Muscle of leg (tissue), 16 donors: ENCODE measurements at places on chromosomes 16 and 17. TPM values are rescaled to one million over a fixed set of nuclear protein-coding genes. Genes with fewer than 3 reads are reported as not detected.

The CA4 gene
- 7.4 TPM for total RNA-seq

The RNF151 gene
- total RNA-seq: not detected

DNA sequence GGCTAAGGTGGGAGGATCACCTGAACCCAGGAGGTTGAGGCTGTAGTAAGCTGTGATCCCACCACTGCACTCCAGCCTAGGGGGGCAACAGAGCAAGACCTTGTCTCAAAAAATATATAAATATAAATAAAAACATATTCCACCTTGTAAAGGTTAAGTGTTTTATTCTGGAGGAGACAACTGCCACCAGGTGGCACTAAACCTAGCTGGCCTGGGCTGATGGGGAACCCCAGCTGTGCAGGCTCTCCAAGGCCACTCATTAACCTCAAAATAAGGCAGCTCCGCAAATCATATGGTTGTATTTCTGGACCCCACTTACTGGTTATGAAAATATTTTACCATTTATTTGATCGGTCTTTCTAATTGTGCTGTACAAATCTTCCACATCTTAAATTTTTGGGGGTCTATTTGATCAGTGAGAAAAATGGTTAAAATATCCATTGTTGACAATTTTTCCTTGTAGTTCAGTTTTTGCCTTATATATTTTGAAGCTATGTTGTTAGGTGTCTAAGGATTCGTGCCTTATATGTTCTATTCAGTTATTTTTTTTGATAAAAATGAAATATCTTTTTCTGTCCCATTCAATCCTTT is 8.5 kb upstream of the ICAM2 start:
- peak; percentile 66 for DNase-seq
- no peak overlapping the region for H3K27ac ChIP-seq
- H3K27me3 ChIP-seq: no peaks in the 10 kb centered on the region

DNA sequence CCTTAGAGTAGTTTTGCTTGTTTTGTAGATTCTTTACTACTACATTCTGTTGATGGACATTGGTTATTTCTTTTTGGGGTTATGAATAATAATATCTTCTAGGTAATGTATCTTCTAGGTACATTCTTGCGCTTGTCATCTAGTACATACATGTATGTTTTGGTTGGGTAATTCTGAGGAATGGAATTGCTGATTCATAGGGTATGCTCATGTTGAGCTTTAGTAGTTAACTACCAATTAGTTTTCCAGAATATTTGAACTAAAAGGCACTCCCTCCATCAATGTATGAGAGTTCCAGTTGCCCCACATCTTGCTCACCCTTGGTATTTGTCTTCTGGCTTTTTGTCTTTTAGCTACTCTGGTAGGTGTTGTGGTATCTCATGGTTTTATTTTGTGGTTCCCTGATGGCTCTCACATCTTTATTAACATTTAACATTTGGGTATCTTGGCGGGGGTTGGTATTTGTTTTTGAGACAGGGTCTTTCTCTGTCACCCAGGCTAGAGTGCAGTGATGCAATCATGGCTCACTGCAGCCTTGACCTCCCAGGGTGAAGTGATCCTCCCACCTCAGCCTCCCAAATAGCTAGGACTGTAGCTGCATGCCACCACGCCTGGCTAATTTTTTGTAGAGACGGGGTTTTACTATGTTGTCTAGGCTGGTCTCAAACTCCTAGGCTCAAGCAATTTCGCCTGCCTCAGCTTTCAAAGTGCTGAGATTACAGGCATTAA is 47.1 kb downstream of the SLC6A4 start:
- H3K4me1 ChIP-seq: no peaks in the 10 kb centered on the region
- DNase-seq: no peak
- H3K4me3 ChIP-seq: no peak overlapping the region
- peaks cover 13% of the 10 kb centered on the region for H3K36me3 ChIP-seq
- no peak overlapping the region for H3K27ac ChIP-seq

GRCh38 chr16:86027373-86028126 is 128.6 kb downstream of the IRF8 start:
- DNase-seq: no peak
- peaks cover 17% of the 10 kb centered on the region for H3K4me1 ChIP-seq
- H3K36me3 ChIP-seq: no peaks in the 10 kb centered on the region
- peaks cover 58% of the 10 kb centered on the region for H3K27me3 ChIP-seq
- no peak overlapping the region for H3K4me3 ChIP-seq

DNA sequence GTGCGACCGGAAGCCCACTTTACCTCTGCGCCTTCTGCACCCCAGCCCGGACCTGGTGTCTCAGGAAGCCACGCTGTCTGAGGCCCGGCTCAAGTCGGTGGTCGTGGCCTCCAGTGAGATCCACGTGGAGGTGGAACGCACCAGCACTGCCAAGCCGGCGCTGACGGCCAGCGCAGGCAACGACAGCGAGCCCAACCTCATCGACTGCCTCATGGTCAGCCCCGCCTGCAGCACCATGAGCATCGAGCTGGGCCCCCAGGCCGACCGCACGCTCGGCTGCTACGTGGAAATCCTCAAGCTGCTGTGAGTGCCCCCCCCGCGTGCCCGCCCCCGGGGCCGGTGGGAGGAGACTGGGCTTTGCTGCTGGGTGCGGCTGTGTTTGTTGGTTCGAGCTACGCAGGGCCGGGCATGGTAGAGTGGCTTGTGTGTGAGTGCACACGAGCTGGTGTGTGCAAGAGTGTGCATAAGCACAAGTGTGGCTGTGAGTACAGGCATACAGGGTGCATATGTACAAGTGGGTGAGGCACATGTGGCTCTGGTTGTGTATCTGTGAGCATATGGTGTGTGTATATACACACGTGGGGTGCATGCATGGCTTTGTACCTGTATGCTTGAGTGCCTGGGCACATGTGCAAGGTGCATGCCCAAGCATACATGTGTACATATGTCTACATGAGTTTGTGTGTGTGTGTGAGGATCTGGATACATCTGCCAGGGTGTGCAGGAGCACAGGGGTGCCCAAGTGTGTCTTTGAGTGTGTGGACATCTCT is 100.6 kb upstream of the PLCG2 start:
- H3K4me1 ChIP-seq: peaks cover 24% of the 10 kb centered on the region
- H3K27me3 ChIP-seq: no peaks in the 10 kb centered on the region

DNA sequence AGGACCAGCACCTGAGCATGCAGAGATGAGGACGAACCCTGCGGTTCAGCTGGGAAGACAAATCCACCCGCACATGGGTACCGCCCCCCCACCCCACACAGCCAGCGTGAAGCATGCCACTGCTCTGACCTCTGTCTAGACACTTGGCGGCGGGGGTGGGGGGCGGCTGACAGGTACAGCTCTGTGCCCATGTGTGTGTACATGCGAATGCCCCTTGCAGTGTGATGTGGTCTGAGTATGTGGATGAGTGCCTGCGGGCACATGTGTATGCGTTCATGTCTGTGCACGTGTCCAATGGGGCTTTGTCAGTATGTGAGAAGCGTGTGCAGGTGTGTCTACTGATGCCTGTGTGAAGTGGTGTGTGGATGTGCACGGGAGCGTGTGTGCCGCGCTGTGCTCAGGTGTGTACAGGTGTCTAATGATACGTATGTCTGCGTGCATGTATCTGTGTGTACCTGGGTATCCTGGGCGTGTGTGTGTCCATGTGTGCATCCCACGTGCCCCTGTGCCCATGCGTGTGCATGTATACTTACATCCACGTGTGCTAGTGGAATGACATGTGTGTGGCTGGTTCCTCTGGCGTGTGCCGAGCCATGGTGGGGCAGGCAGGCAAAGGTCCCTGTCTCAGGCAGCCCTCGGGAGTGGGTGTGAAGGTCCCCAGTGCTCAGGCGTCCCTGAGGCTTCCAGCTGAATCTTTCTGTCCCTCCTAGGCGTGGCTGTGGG is 636 bp upstream of the RAP1GAP2 start:
- no peak overlapping the region for H3K27ac ChIP-seq
- no peak for DNase-seq
- H3K4me3 ChIP-seq: no peak overlapping the region
- H3K4me1 ChIP-seq: no peaks in the 10 kb centered on the region

The VWA3A gene
- 0.09 TPM for total RNA-seq

The GCGR gene
- total RNA-seq: not detected

The CACNG1 gene
- total RNA-seq: 112 TPM

GRCh38 chr17:61218438-61218837 is 181.2 kb upstream of the TBX2 start:
- H3K4me3 ChIP-seq: no peak overlapping the region
- H3K4me1 ChIP-seq: no peaks in the 10 kb centered on the region
- DNase-seq: no peak
- no peak overlapping the region for H3K27ac ChIP-seq
- H3K36me3 ChIP-seq: no peaks in the 10 kb centered on the region

The TMEM238L gene
- not detected for total RNA-seq

GRCh38 chr17:42342242-42343008 is 45.8 kb downstream of the STAT3 start:
- H3K4me3 ChIP-seq: no peak overlapping the region
- DNase-seq: no peak
- H3K27me3 ChIP-seq: no peaks in the 10 kb centered on the region
- H3K4me1 ChIP-seq: peaks cover under 1% of the 10 kb centered on the region

GRCh38 chr17:28871056-28871579 is 16.3 kb downstream of the ERAL1 start:
- no peaks in the 10 kb centered on the region for H3K36me3 ChIP-seq
- H3K27me3 ChIP-seq: no peaks in the 10 kb centered on the region
- DNase-seq: no peak

- peaks cover 11% of the 10 kb centered on the region for H3K36me3 ChIP-seq
- H3K27ac ChIP-seq: no peak overlapping the region
- no peaks in the 10 kb centered on the region for H3K27me3 ChIP-seq
- H3K4me3 ChIP-seq: no peak overlapping the region
- DNase-seq: no peak
Observed at GRCh38 chr17:59763861-59764260, 56.4 kb downstream of the VMP1 start.

DNA sequence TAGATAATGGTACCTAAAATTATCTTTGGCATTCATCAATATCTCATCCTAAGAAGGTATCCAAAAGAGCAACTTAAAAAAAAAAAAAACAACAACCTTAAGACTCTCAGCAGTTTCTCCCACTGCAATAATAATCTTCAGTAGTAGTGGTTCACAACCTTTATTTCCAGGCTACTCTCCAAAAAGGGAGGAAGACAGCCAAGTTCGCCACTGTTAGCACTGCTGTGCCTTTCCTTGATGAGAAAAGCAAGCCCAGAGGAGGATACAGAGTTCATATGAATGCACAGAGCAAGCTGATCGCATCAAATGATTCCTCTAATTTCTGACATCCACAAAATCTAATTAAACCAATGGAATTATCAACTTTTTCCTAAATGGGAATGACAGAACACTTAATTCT is 199.4 kb downstream of the AATF start:
- DNase-seq: peak; percentile 93
- no peak overlapping the region for H3K27ac ChIP-seq
- no peaks in the 10 kb centered on the region for H3K4me1 ChIP-seq

- H3K4me1 ChIP-seq: peaks cover 9% of the 10 kb centered on the region
- peaks cover 36% of the 10 kb centered on the region for H3K27me3 ChIP-seq
- H3K36me3 ChIP-seq: no peaks in the 10 kb centered on the region
Observed at GRCh38 chr17:2724784-2725164, 13.2 kb upstream of the CLUH start.

GRCh38 chr17:62664336-62665120 is 37.1 kb downstream of the MRC2 start:
- no peaks in the 10 kb centered on the region for H3K4me1 ChIP-seq
- DNase-seq: no peak
- no peaks in the 10 kb centered on the region for H3K27me3 ChIP-seq
- peaks cover 16% of the 10 kb centered on the region for H3K36me3 ChIP-seq
- H3K4me3 ChIP-seq: no peak overlapping the region

- H3K27ac ChIP-seq: peak overlapping the region; percentile 91
- H3K27me3 ChIP-seq: no peaks in the 10 kb centered on the region
- peak overlapping the region; percentile 84 for H3K4me3 ChIP-seq
- DNase-seq: peak; percentile 72
Observed at GRCh38 chr17:80036715-80037477, 454 bp downstream of the CCDC40 start.

DNA sequence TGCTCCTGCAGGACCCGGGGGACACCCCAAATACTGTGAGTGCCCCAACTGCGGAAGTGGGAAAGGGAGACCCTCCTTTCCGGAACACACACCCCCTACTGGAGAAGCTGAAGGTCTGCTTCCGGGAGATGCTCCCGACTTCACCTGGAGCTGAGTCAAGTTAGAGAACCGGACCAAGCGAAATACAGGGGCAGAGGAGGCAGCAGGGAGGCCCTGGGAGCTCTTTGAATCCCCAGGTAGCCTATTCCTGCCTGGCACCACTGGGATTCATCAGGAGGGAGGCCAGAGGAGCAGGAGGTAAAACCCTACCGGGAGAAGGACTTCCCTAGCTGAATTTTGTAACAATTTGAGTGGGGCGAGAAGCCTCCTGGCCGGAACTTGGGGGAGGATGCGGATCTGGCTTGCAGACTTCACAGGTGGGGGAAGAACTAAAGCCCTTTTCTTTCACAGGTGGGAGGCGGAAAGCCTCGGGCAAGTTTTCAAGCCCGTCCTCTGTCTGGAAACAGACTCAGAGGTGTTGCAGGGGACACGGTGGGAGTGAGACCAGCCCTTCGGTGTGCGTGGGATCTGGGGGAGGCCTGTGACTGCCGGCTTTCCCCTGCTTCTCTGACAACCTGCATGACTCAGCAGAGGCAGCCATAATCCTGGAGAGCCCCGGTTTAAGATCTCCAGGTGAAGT is 22.4 kb upstream of the TEKT1 start:
- no peak for DNase-seq
- H3K27ac ChIP-seq: no peak overlapping the region
- H3K36me3 ChIP-seq: no peaks in the 10 kb centered on the region
- no peaks in the 10 kb centered on the region for H3K4me1 ChIP-seq

DNA sequence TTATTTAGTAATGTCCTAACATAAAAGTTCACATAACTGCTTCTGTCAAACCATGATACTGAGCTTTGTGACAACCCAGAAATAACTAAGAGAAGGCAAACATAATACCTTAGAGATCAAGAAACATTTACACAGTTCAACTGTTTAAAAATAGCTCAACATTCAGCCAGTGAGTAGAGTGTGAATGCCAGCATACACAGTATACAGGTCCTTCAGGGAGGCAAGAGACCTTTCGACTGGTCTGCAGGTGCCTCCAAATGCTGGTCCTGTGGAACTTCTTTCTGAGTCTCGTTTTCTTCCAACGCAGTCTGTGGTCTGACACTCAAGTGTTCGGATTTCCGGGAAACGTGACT is 10.3 kb downstream of the MRPS23 start:
- peaks cover 24% of the 10 kb centered on the region for H3K36me3 ChIP-seq
- H3K4me1 ChIP-seq: no peaks in the 10 kb centered on the region
- no peaks in the 10 kb centered on the region for H3K27me3 ChIP-seq
- no peak overlapping the region for H3K27ac ChIP-seq
- no peak overlapping the region for H3K4me3 ChIP-seq

DNA sequence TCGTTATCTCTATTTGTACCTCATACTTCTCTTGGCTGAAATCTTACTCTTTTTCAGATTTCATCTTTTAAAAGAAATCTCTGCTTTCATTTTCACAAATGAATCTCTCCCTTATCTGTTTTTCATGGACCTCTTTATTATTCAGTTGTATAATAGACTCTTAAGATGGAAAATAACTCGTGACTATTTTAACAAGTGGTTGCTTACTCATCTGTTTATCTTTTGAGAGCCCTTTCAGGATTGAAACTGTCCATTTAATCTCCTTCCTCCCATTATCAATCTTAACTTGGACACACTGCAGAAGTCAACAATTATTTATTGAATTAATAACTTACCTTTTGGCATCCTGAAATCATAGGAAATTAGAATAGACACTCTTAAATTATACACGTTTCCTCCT is 68.8 kb downstream of the ABCA8 start:
- no peak overlapping the region for H3K4me3 ChIP-seq
- no peaks in the 10 kb centered on the region for H3K27me3 ChIP-seq
- H3K4me1 ChIP-seq: no peaks in the 10 kb centered on the region
- H3K27ac ChIP-seq: no peak overlapping the region
- DNase-seq: no peak
